Activated T-cell treated with anti-CD3 and anti-CD28 coated beads, Interleukin-2, amount 50 U/mL, for 72 hours (primary cell): ENCODE measurements at places on chromosomes 4 and X.

DNA sequence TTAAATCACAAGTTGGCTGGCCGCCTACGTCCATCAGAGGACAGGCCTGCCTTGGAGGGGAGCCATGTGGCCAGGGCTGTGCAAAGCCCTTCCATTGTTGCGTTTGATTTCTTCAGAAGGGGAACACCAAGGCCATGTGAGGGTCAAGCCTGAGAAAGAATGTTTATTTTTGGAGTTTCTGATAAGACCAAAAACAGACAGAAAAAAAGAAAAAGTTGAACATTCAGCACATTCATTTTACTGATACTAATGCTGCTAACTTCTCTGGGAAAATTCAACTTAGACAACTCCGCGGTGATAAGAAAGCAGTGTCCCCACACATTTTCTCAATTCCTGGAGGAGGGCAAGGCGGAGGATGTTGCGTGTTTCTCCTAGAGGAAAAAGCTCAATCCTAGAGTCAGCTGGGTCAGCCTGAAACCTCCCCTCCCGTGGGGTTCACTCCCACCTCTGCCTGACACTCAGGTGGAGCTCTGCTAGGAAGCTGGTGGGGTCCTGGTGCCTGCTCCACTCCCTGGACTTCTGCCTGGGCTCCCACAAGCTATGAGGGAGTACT lies 63.5 kb downstream of the ANAPC4 start:
- DNase-seq: no peak

DNA sequence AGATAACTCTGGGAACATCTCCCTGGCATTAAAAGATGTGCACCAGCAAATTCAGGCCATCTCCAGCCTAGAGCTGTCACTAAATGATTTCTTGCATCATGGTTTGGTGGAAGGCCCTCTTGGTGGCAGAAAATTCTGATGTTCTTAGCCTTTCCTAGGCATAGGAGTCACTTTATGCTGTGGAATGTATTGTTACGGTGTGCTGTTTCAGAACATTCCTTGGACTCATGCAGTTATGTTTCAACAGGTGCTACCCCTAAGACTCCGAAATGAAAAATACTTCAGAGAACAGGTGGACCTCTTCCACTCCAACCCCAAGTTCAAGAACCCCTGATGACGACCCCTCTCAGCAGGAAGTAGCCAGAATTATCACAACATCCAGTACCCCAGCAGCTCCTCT lies 20.3 kb upstream of the PAPSS1 start:
- DNase-seq: no peak

DNA sequence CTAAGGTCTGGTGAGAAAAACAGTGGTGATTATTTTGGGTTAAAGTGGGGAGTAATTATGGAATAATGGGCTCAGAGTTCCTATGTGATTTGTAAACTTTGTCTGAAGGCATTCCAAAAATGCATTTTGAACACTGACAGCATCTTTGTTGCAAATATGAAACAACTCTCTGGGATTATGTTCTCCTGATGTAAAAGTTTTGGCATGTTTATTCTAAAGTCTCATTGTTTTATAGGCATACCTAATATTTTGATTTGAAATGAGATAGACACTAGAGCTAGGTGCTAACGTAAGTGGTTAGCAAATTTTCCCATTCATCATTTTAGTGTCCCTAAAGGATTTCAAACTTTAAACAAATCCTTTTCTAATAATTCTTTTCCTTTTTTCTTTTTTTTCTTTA lies 140.9 kb upstream of the ANXA3 start:
- DNase-seq: no peak

GRCh38 chr4:58961925-58962324 lies 1851.7 kb upstream of the IGFBP7 start:
- DNase-seq: no peak

DNA sequence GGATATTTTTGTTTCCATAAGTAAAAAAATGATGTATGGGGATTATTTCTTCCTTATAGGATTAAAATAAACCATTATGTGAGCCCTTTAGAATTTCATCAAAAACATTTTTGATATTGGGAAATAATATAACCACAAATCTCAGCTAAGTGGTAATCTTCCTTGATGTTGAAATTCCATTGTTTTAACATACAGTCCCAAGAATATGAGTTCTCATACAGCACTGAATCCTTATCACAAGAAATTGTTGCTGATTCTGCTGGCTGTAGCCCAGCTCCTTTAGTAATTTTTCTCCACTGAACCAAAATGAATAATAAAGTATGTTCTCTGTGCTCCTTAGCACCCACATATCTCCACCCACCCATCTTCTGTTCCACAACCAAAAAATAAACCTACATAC lies 41.9 kb upstream of the FAM47B start:
- no peak for DNase-seq

DNA sequence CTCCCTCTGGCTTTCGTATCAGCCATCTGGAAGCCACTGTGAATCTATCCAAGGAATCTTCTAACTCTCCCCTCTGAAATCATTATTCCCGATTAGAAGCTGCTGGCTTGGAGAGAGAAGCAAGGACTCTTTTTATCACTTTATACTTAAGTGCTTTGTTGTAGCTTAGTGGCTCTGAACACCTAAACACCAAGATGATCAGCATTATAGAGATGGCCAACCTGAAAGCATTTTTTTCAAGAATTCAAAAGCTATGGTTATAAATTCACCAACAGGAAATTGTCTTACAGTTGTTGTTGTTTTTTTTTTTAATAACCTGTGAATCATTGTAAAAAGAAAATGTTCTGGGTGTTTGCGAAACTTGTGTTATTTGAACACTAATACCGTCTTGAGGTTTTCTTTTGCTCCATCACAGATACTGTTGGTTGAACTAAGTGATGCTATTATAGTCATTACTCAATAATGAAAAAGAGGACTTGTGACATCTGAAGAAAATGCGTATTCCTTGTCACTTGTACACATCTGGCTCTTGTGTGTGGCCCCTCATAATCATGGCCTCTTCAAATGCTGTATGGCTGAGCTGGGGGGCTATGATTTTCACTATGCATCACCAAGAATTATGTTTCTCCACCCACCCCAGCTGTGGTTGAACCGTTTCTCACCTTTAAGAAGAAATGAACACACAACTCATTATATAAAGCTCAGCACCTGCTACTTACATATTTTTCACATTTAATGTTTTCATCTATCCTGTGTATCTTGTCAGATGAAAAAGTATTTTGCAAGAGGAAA lies 11.8 kb upstream of the SMIM43 start:
- DNase-seq: no peak

GRCh38 chrX:108347800-108348199 lies 90.4 kb downstream of the COL4A6 start:
- DNase-seq: no peak

DNA sequence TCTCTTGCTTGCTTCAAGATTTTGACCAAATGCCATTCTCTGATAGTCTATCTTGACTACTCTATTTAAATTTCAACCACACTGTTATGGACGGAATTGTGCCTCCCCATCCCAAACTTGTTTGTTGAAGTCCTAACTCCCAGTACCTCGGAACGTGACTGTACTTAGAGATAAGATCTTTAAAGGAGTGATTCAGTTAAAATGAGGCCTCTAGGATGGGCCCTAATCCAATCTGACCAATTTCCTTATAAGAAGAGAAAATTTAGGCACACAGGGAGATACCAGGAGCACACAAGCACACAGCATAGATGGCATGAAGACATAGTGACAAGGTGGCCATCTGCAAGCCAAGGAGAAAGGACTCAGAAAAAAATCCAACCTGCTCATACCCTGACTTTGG lies 269.9 kb downstream of the KCNIP4 start:
- no peak for DNase-seq

DNA sequence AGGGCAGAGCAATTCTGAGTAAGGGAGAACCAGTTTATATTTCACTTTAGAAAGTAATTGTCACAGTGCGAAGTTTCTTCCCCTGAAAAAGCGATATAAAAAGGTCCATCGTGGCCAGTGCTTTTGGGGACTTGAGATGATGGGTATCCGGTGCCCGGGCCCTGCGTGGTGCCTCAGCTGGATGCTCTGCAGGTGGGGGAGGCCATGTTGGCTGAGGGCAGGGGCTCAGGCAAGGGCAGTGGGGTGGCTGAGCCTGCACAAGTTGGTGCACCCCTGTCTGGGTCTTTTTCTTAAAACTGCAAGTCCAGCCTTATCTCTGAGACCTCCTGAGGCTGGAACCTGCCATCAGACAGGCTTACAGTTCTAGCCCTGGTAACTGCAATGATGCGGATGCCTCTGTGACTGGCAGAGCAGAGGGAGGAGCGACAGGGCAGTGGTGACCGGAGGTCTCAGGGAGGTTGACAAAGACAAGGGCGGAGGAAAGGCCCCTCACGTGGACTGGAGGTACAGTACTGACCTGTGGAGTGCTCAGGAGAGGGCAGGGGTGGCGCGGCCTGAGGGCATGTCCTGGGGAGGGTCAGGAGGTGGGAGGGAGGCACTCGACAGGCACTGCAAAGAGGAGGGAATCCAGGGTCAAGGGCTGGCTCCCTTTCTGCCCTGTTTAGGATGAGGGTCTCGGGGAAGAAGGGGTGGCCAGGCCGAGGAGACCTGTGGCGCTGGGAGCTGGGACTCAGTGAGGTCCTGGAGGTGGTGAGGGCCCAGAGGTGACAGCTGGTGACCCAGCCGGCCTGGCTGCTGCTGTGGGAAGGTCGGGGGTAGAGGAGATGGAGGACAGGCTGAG lies 1.8 kb downstream of the RGS12 start:
- no peak for DNase-seq

DNA sequence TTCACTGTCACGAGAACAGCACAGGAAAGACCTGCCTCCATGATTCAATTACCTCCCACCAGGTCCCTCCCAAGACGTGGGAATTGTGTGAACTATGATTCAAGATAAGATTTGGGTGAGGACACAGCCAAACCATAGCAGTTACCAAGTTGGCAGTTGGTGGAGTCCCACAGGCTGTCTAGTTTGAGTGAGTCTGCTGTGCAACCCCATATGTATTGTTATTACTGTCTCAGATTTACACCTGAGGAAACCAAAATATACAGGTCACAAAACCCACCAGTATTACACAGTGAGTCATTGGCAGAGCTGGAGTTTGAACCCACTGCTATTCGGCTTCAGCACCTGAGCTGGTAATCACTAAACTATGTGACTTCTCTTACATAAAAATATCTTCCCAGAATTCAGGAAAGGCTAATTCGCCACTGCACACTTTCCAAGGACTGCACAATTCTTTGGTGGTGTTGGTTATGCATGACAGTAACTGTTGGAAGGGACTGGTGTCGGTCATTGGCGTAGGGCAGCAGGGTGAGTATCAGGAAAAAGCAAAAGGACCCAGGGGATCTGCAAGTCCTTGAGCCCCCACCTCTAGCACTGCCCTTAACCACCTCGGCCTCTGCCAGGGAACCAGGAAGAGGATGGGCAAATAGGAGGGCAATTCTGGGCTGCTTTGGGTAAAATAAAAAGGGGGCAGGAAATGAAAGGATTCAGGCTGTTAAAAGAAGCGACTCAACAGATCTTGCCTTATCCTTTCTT lies 110.1 kb downstream of the USP46 start:
- DNase-seq: no peak

GRCh38 chrX:110746014-110746413 lies 49.6 kb downstream of the CHRDL1 start:
- no peak for DNase-seq

DNA sequence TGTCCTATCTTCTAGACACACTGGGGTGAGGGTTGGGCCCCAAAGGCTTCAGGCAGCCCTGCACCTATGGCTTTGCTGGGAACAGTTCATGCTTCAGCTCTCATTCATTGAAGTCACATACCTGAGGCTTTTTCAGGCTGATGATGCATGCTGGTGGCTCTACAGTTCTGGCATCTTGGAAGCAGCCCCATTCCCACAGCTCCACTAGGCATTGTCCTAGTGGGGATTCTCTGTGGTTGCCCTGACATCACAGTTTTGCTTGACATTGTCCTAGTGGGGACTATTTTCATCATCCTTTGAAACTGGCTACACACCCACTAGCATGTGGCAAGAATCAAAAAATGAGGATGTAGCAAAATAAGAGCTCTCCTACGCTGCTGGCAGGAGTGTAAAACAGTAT lies 37.7 kb upstream of the C4orf17 start:
- DNase-seq: no peak

- no peak for DNase-seq
Observed at GRCh38 chr4:3306450-3306849, 13.6 kb downstream of the RGS12 start.

GRCh38 chrX:130419263-130419662 lies 17.5 kb downstream of the RBMX2 start:
- no peak for DNase-seq

GRCh38 chr4:36676139-36677050 lies 395.0 kb downstream of the DTHD1 start:
- DNase-seq: no peak

DNA sequence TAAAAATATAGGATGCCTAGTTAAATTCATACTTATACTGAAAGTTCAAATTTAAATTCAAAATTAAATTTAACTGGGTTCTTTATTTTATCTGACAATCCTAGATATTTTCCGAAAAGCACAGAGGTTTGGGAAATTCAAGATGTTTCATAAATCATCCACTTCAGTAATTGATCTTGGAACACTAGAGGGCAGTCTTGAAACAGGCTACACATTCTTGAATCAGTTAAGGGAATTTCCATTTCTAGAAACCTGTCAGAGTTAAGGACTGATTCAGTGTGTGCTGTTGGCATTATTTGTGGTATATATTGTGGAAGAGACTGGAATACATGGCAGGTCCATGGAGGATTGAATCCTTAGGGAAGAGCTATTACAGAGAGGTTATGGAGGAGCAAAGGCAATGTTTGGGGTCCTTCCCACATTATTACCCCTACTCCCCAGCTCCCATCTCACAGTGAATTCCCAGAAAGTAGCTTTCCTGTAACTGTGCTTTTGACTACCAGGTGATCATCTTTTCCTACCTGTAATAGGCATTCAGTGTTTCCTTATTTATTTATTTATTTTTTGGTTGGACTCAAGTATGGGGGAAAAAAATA lies 92.9 kb downstream of the EGF start:
- no peak for DNase-seq

- DNase-seq: no peak
Observed at GRCh38 chr4:120452001-120452400, 385.4 kb upstream of the MAD2L1 start.

GRCh38 chr4:183183906-183184535 lies 85.0 kb downstream of the WWC2 start:
- no peak for DNase-seq

DNA sequence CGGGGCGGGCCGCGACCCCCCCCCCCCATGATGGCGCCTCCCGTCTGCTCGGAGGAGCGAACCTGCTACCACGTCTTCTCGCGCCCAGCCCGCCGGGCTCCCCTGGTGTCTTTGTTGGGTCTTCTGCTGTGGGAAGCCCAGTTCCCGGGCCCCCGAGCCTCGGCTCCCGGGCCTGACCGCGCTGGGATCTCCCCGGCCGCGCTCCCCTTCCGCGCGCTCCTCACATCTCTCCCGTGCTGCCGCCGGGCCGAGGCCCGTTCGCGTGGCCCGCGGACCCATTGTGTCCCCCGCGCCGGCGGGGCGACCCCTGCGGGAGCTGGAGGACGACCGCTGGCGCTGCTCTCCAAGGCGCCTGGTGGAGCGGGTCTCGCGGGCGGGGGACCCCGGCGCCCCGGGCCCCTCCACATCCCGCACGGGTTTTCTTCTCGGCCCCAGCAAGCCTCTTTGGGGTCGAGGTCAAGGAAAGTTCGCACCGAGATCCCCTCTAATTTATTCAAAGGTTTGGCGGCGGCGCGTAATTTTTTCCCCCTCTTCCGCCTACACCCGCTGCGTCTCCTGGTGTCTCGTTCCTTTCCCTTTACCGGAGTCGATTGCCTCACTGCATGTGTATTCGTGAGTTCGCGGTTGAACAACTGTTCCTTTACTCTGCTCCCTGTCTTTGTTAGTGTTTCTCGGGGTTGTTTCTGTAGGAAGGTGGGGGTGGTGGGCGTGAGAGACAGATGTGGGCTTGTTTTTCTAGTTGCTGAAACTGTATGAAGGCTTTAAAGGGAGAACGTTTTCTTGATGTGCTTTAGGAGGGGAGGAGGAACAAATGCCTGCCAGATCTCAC lies 770 bp downstream of the SMAD1 start:
- peak; percentile 66 for DNase-seq
